Keratinocyte (primary cell): ENCODE measurements at places on chromosomes 13 and 19. TPM values are rescaled to one million over a fixed set of nuclear protein-coding genes. Genes with fewer than 3 reads are reported as not detected.

- DNase-seq, result no peak
These were observed 95.6 kb downstream of the TSHZ3 start for GRCh38 chr19:31253526-31254179.

GRCh38 chr13:94860981-94861407 lies 148.6 kb upstream of the SOX21 start:
- DNase-seq, result no peak

Gene COX6B2
- 1.4 to 6.5 TPM (median 1.7 TPM) in 3 replicates for polyA plus RNA-seq

Gene RFPL4AL1
- polyA plus RNA-seq, result not detected in 3 replicates

DNA sequence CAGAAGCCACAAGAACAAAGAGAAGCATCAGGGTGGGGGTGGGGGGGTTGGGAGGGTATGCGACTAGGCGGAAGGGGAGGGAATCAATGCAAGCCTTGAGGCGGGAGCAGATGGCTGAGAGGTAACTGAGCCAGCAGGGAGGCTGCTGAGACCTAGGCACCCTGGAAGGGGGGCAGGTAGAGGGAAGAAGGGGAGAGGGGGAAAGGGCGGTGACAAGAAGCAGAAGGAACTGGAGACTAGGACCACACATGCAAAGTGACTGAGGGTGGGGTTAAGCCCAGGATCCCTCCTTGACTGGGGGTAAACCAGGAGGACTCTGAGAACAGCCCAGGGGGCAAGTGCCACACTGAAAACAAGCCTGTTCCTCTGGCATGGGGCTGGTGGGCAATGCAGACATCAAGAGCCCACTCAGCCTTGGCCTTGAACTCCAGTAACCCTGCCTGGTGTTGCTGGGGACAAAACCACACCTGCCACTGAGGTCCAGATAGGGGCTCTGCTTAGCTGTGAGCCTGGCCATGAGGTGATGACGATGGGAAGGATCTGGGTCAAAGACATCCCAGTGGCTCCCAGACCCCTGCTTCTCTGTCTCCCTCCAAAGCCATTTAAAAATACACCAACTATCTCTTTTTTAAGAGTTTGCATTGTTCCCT lies 20.3 kb downstream of the OPA3 start:
- DNase-seq, result no peak

Gene FGF9
- 0.06 TPM in 1 of 3 replicates, not detected in the others for polyA plus RNA-seq

GRCh38 chr19:46787331-46788261 lies 798 bp downstream of the SLC1A5 start:
- no peak for DNase-seq

- DNase-seq, result no peak
These were observed 40.5 kb upstream of the VSTM2B start for GRCh38 chr19:29485293-29485692.

GRCh38 chr19:16252459-16253205 lies 54.9 kb downstream of the AP1M1 start:
- DNase-seq, result no peak

Gene FAAP24
- polyA plus RNA-seq, result 2.9 to 5.0 TPM (median 3.3 TPM) in 3 replicates

DNA sequence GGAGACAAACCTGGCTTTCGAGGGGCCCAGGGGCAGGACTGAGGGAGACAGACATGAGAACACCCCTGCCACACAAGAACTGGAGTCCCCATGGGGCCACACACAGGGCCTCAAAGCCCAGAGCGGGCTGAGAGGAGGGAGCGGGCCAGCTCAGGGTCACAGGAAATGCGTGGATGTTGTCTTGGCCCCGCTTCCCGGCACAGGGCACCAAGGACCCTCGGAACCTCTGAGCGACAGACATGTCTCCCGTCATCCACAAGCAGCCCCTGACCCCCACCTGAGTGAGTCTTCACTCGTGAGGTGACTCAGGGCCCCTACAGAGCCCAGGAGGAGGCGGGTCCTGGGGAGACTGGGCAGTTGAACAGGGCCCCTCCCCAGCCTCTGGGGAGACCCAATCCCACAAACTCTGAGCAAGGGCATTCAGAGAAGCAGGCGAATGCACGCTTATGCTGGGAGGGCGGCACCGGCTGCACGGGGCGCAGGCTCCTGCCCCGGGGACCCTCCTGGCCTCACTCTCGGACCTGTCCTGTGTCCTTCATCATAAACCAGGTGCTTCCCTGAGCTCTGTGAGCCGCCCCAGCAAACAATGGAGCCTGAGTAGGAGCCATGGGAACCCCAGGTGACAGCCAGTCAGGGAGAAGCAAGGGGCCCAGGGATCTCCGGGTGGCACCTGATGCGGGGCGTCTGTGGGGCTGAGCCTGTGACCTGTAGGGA lies 20.1 kb downstream of the SGTA start:
- DNase-seq, result no peak

- no peak for DNase-seq
These were observed 988.0 kb downstream of the PCDH17 start for GRCh38 chr13:58619396-58620113.

Gene POGLUT2
- polyA plus RNA-seq, result 5.5 to 8.8 TPM (median 6.4 TPM) in 3 replicates

DNA sequence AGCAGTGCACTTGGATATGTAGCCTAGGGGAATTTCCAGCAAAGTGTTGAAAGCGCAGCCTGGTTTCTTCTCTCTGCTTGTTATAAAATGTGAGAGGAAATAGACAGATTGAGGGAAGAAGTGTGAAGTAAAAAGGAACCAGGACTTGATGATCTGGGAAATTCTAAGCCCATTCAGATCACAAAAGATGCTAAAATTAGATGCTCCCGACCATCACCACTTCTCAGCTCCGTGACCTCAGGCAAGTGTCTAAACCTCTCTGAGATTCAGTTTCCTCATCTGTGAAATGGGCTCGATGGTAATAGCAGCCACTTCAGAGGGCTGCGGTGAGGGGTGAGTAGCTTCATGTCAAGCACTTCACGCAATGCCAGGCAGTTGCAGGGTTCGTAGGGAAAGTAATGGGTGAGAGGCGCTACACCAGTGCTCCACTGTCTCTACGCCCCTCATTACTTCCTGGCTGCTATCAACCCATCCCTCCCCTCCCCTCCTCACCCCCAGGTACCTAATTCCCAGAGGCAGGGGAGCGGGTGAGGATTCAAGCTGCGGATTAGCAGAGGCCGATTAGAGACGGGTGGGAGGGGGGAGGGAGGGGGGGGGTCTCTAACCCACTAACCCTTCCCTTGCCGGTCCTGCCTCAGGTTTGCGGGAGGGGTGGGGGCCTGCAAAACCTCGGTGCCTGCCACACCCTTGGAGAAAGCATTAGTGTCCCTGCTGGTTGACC lies 9.0 kb upstream of the NFIC start:
- no peak for DNase-seq

Gene PGLYRP1
- polyA plus RNA-seq, result not detected in 3 replicates

GRCh38 chr19:46147791-46148288 lies at the start of gene IGFL2:
Gene IGFL2 (plus strand): TSS chr19:46148238. CDS start chr19:46148279, 41 bp downstream.
- peak; percentile 35 for DNase-seq

GRCh38 chr19:2151339-2152229 lies at the start of gene AP3D1:
Gene AP3D1 (minus strand): TSS chr19:2151566. CDS start chr19:2151334, 232 bp downstream.
- DNase-seq, result peak; percentile 99

Gene CYP2A7
- not detected in 3 replicates for polyA plus RNA-seq

- no peak for DNase-seq
These were observed 48.4 kb downstream of the MYO9B start for GRCh38 chr19:17124025-17124424.

DNA sequence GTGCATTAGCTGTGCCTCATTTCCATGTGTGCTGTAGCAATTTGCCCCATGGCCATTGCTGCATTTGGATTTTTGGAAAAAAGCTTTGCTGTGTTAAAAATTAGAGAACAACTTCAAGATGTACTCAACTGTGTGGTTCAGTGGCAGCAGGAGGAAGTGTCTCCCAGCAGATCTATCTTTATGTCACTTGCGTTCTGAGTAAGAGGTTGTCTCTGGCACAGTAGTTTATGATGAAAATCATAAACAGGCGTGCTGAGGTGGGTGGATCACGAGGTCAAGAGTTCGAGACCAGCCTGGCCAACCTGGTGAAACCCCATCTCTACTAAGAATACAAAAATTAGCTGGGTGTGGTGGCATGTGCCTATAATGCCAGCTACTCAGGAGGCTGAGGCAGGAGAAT lies 29.0 kb upstream of the RNF17 start:
- DNase-seq, result no peak

Gene NUCB1
- 44.3 to 65.1 TPM (median 59.2 TPM) in 3 replicates for polyA plus RNA-seq

Gene SNRNP70
- polyA plus RNA-seq, result 116 to 186 TPM (median 149 TPM) in 3 replicates

Gene GPR12
- polyA plus RNA-seq, result 0.04 TPM in 1 of 3 replicates, not detected in the others

Gene TMTC4
- 4.6 to 6.8 TPM (median 6.5 TPM) in 3 replicates for polyA plus RNA-seq

GRCh38 chr13:113856716-113857065 lies 7.2 kb downstream of the GAS6 start:
- no peak for DNase-seq

GRCh38 chr13:24863748-24864540 lies 100.0 kb downstream of the RNF17 start:
- no peak for DNase-seq

Gene PLPPR3
- 0.02 to 0.08 TPM in 2 of 3 replicates, not detected in the other for polyA plus RNA-seq

Gene CHERP
- polyA plus RNA-seq, result 3.3 to 9.1 TPM (median 3.6 TPM) in 3 replicates

DNA sequence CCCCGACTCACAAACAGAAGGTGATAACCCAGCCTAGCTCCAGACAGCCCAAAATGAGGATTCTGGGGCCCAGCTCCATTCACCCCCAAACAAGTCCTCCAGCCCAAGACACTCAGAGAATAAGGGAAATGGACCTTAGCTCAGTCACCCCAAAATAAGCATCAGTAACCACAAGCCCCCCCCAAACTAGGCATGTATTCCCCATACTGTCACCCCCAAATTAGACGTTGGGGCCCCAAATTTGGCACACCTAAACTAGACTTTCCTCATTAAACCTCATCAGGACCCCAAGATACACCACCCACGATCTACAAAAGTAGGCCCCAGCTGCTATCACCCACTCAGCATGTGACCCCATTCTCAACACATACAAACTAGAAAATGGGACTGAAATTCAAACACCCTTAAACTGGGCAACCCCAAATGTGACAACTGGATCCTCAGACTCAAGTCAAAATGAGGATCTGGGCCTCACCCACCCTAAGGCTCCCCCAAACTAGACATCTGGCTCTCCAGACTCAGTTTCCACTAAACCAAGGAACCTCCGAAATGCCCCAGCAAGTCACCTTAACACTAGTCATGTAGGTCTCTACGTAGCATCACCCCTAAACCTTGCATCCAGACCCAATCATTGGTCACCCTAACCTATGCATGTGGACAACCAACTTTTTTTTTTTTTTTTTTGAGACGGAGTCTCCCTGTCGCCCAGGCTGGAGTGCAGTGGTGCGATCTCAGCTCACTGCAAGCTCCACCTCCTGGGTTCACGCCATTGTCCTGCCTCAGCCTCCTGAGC lies 13.4 kb upstream of the ERFL start:
- DNase-seq, result no peak

Gene PALM3
- not detected in 3 replicates for polyA plus RNA-seq

DNA sequence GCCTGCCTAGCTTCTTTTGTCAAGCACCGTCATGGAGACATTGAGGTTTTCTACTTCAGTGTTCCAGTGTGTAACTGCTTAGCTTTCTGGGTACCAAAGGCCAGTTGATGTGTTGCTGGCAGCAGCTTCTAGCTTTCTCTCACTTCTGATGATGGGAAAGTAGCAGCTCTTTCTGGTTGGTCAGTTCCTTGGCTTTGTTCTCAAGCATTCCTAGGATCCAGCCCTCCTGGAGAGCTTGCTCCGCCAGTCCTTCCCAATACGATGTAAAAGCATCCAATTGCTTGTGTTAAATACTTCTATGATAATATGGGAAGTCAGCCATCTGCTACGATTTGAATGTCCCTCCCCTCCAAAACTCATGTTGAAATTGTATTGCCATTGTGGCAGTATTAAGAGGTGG lies 182.8 kb downstream of the UGGT2 start:
- no peak for DNase-seq

DNA sequence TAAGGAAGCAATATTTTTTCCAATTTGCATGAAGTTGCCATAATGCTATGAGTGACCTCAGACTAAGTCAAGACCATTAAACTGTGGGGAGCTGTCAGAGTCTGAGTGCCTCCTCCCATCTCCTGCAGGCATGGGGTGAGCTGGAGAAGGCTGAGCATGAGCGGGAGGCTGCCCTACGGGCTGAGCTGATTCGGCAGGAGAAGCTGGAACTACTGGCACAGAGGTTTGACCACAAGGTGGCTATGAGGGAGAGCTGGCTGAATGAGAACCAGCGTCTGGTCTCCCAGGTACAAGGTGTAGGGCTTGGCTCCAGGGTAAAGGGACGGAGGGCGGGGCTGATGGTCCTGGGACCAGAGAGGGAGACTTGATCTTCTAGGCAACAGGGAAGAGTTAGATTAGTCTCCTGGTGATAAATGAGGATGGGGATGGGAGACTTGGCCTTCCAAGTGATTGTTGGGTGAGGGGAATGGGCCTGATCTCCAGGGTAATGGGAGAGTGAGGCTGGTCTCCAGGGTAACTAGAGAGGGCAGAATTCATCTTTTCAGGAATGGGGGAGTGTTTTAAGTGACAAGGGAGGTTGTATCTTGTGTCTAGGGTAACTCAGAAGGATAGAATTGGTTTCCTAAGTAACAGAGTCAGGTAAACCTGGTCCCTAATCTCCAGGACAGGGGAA lies 36.0 kb downstream of the SPTBN4 start:
- no peak for DNase-seq

DNA sequence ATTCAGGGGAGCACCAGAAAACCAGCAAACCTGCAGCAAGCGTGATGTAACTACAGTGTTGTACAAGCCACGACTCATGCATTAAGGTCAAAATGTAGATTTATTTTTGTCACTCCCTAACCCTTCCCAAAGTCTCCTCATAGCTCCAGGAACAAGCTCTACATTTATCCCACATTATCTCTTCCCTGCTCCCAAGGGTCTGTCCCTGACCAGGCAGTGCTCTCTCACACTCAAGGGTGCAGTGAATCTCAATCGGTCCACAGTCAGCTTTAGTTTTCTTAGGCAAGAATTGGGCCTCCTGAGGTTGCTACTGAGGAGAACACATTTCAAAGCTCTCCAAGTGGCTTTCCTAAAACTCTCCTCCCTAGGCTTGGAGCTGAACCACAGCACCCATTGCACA lies 219.4 kb downstream of the NHLRC3 start:
- no peak for DNase-seq

DNA sequence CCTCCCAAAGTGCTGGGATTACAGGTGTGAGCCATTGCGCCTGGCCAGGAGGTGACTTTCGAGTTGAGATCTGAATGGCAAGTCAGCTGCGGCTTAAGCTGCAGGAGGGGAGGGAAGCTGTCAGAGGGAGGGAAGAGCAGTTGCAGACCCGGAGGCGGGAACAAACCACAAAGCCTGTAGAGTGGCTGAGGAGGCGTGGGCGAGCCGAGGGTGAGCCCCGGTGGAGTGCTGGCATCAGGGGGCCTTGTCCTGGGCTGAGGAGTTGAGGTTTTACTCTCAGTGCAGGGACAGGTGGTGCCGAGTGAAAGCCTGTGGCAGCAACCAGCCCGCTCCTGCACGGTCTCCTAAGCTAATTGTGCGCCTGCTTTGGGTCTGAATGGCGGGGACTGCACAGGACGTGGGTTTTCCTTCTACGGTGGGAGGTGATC lies 24.2 kb downstream of the PPP1R37 start:
- no peak for DNase-seq

- DNase-seq, result no peak
These were observed 272.8 kb downstream of the KLF5 start for GRCh38 chr13:73331556-73331955.

GRCh38 chr13:39419876-39420275 lies 183.1 kb downstream of the LHFPL6 start:
- DNase-seq, result no peak

DNA sequence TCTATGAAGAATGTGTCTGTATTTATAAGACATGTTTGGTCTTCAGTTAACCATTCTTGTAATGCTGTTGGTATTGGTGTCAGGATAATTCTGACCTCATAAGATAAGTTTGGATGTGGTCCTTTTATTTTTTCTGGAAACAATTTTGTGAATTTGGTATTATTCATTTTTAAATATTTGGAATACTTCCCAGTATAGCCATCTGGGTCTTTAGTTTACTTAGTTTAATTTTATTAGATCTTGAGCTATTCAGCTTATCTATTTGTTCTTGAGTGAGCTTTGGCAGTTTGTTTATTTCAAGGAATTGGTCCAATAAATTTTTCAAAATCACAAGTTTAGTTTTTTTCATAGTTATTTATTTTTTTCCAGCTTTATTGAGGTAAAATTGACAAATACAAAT lies 335.4 kb upstream of the PCDH20 start:
- DNase-seq, result no peak
